ENCODE measurements at places on chromosomes 13 and 19.

- no peak for DNase-seq
Measured at GRCh38 chr13:78129359-78129758, 210.7 kb upstream of the EDNRB start.

- DNase-seq: no peak
Measured at GRCh38 chr13:46342538-46342937, 44.5 kb downstream of the RUBCNL start.

DNA sequence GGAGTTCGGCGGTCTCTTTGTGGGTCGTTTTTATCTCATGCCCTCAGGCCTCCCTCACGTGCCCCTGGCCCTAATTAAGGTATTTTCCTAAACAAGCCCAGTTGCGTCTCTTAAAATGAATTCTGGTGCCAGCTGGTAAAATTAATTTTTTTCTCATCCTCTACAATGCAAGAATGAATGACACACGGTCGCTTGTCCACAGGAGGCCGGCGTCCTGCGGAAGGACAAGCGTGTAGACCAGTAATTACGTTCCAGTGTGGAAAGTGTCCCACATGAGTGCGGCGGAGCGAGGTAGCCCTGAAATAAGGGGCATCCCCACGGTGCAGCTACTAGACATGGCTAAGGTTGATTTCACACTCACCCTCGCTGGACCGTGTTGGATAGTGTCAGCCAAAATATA is 34.5 kb upstream of the NDUFS7 start:
- DNase-seq: no peak

- DNase-seq: no peak
Measured at GRCh38 chr13:24631922-24632321, 48.3 kb upstream of the ATP12A start.

DNA sequence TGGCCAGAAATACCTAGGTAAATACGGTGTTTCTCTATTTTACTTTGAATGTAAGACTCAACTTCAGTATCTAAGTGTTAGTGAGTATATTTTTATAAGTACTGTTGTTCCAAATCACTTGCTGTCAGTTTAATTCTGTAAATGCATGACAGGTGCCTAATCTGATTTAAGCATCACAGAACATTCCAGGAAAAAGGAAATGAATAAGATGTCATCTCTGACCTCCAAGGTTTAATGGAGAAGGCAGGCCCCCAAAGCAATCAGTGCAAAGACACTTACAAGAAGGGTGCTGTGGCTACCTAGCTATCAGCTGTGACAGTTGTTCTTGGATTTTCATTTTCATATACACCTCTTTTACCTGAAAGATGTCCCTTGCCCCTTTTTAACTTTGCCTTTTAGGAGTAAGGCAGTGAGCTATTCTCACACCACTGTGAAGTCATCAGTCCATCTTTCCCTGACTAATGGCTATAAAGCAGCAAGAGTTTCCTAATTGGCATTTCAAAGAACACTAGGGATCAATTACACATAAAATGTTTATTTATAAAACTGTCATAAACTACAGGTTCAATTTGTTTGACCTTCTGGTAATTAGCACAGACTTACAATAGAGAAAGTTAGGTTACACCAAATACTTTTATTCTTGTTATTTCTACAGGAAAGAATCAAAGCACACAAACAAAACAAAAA is 427.6 kb downstream of the SPRY2 start:
- no peak for DNase-seq
